ENCODE measurements at places on chromosomes 1 and 21.

GRCh38 chr1:38500352-38500751 is 359.2 kb downstream of the RRAGC start:
- no peak for DNase-seq

DNA sequence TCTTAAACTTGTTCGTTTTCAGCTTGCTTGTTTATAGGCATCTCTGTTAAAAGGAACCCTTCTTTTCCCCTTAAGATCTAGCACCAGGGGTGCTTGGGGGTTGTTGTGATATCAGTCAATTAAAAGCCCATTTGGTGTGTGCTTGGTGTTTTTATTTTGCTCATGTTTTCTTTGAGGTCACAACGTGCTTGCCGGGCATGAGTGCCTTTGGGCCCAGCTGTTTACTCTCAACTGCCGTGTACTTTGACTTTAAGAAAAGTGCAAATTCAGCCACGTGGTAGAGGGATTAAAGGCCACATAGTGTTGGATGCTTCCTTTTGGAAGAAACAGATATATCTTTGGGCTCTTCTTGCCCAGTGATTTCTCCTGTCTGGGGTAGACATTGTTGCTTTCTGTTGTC is 10.5 kb downstream of the ARID1A start:
- no peak for DNase-seq

GRCh38 chr1:21927533-21928237 is 9.4 kb downstream of the HSPG2 start:
- DNase-seq = no peak

DNA sequence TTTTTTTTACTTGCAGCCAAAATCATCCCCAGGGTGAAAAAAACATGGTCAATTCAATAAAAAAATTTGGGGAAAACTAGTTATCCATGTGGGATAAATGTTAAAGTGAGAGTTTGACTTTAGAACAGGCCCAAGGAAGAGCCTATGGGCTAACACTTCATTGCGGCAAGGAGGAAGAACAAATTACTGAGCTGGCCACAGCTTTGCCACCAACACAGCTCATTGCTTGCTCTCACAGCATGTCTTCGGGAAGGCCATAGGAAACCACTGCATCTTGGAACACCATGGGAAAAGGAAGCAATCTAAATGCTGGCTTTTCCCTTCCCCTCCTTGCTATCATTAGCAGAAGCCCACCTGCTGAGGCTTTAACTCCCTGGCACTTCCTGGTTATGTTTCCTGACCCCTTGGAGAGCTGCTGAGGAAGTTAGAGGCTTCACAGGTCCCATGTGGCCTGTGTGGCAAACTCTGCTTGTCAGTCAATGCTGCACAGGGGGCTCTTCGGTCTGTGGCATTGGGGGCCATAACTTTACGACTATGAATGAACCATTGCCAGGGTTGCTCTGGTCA is 86.0 kb downstream of the SLC25A24 start:
- no peak for DNase-seq

DNA sequence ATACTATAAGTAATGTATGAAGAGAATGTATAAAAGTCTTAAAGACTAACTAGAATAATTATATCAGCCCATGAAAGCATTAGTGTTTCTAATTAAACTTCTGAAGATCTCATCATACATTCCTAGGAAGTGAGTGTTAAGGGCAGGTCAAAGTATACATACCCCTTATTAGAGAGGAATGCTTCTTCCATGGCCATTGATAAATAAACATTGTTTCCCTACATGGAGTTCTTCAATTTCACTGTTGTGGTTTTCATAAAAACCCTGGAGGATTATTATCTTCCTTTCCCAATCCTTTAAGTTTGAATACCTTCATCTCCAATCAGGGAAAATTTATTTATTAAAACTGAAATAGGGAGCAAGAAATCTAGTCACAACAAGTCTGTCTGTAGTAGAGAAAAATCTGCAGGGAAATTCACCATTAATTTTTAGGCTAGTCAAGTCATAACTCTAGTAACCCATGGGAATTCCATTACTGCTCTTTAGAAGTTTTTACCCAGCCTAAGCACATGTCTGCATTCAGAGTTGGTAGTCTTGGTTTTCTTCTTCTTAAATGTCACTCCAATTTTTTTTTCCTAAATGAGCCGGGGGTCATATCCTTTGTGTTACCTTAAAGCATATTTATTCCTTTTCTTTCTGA is 147.0 kb downstream of the TNFSF18 start:
- no peak for DNase-seq

GRCh38 chr1:27517301-27517700 is 27.3 kb upstream of the WASF2 start:
- DNase-seq = no peak

GRCh38 chr1:97143236-97143882 is 421.8 kb downstream of the PTBP2 start:
- DNase-seq = no peak

DNA sequence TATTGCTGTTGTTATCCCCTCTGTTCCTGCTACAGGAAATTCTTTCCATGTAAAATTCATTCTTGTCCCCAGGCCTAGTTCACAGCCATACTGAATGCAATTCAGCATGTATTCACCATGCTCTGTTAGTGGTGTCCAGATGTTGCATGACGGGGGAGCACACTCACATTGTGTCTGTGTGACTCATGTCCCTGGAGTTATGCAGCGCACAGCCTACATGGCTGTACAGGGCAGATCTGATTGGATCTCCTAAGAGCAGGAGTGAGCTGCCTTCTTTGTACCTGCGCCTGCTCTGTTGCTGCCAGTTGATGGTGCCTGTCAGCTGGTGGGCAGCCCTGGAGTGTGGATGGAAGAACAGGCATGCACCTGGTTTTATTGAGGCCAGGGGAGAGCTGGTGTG is 17.6 kb downstream of the HTR6 start:
- no peak for DNase-seq

- DNase-seq = no peak
Measured at GRCh38 chr1:46440478-46440877, 46.4 kb downstream of the FAAH start.

GRCh38 chr1:115890580-115890979 is 49.7 kb upstream of the NHLH2 start:
- DNase-seq = no peak

GRCh38 chr1:90155721-90156487 is 161.0 kb downstream of the ZNF326 start:
- DNase-seq = no peak

GRCh38 chr1:210001751-210002150 is 63.7 kb downstream of the SYT14 start:
- no peak for DNase-seq

DNA sequence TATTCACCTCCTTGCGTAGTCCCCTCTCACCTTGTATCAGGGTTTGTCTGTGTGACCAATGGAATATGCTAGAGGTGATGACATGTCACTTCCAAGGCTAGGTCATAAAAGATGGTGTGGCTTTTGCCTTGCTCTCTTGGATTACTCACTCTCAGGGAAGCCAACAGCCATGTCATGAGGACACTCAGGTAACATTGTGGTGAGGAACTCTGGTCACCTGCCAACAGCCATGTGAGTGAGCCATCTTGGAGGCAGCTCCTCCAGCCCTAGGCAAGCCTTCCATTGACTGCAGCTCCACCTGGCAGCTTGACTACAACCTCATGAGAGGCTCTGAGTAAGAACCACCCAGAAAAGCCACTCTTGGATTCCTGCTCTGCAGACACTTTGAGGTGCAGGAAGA is 11.0 kb upstream of the HEYL start:
- DNase-seq = no peak

DNA sequence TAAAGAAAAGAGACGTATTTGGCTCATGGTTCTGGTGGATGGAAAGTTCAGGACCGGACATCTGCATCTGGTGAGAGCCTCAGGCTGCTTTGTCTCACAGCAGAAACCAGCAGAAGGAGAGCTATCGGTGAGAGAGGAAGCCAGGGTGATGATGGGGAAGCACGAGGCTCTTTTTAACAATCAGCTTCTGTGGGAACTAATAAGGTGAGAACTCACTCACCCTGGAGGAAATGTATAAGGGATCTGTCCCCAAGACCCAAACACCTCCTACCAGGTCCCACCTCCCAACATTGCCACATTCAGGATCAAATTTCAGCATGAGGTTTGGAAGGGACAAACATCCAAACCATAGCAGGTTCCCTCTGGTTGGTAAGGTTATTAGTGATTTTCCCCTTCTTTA is 32.8 kb downstream of the ASTN1 start:
- no peak for DNase-seq

- no peak for DNase-seq
Measured at GRCh38 chr1:246267896-246268295, 239.2 kb downstream of the SMYD3 start.

DNA sequence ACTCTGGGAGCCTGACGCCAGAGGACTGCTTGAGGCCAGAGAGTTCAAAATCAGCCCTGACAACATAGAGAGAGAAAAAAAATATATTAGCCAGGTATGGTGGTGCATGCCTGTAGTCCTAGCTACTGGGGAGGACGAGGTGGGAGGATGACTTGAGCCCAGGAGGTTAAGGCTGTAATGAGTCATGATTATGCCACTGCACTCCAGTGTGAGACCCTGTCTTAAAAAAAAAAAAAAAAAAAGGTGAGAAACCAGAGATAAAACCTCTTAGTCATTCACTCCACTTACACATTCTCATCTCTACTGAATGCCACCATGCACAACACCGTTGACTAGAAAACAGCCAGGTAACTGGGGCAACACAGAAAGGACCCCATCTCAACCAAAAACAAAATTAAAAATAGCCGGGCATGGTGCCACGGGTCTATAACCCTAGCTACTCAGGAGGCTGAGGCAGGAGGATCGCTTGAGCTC is 178.1 kb downstream of the SLC45A1 start:
- DNase-seq = no peak

DNA sequence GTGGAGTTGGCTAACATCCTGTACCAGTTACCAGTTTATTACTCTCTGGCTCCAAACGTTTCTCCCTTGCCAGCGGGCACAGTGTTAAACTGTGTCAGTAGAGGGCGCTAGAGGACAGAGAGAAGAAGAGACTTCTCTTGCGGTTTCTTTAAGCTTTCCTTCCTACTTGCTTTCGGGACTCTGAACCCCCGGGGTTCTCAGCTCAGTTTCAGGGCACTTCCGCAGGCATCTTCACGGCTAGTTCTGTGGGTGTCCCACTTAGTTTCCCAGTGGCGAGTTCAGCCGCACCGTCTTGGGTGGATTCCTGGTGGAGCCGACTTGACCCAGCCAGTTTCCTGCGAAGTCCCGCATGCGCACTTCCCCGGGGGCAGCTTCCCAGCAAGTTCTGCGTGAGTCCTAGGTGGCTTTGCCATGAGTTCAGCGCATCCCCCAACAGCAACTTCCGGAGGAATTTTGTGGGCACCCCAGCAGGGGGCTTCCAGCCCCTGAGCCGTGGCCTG is 37.9 kb upstream of the BTG2 start:
- DNase-seq = peak; percentile 94

- no peak for DNase-seq
Measured at GRCh38 chr1:211118407-211119102, 15.4 kb downstream of the KCNH1 start.

DNA sequence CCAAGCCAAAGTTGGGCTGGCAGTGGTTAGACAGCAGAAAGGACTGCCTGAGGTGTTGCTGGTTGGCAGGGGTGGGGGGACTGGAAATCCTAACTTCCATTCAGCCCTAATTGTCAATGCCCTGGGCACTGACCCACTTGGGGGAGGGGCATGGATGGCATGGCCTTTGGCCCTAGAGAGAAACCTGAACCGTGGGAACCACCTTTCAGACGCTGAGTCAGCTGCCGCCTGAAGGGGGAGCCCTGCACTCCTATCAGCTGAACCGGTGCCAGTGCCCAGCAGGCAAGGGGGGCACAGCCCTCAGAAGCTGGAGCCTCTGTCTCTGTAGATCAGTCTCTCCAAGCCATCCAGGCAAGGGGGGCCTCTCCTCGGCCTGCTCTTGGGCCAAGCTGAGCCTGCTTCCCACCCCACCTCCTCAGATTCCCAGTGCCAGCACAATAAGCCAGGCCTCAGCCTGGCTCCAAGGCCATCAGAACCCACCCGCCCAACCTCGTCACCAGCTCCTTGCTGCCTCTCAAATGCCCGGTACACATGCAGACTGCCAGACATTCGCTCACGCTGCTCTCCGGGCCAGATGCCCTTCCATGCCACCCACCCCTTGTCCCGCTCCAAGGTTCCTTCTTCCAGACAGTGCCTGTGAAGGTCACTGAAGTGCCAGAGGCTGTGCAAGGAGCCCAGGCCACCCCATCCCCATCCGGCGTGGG is 11.6 kb downstream of the TINAGL1 start:
- no peak for DNase-seq

GRCh38 chr21:26843933-26844257 is 1.3 kb downstream of the ADAMTS1 start:
- no peak for DNase-seq

- DNase-seq = no peak
Measured at GRCh38 chr1:208496467-208497371, 252.5 kb upstream of the PLXNA2 start.

DNA sequence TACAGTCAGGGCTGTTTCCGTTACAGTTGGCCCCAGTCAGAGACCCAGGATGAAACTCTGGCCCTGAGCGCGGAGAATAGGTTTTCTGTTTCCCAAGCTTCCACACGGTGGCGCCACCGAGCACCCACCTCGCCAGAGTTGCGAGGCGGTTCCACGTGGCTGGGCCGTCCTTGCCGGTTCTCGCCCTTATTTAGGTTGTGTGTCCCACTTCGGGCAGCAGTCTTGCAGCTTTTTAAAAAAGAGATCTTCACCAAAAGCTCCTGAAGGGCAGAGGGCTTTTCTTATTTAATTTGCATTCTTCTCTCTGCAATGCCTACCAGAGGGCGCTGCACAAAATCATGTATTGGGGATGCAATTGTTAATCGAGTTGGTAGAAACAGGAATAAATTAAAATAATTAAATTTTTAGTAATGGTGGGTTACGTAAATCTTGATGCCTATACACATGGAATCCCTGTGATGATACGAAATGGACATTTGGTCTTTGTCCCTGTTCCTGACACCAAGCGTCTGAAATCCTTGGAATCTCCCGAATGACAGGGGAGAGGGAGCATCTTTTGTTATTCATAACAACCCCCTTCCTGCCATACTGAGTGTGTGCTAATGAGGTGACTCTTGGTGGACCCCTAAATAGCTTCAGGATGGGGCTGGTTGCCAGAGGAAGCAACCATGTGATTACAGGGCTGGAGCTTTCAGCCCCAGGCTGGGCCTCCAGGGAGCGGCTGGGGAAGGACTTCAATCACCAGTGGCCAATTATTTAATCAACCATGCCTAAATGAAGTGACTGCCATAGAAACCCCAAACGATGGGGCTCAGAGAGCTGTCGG is 5.6 kb upstream of the S100A7 start:
- DNase-seq = no peak

DNA sequence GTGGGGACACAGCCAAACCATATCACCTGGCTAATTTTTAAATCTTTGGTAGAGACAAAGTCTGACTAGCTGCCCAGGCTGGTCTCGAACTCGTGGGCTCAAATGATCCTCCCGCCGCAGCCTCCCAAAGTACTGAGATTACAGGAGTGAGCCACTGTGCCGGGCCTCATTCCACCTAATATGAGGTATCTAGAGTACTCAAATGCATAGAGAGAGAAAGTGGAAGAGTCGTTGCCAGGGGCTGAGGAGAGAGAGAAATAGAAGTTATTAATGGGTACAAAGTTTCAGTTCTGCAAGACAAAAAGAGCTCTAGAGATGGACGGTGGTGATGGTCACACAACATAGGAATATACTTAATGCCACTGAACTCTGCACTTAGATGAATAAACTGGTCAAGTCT is 119.6 kb downstream of the TOMM20 start:
- no peak for DNase-seq

GRCh38 chr1:221947731-221948130 is 205.8 kb upstream of the DUSP10 start:
- DNase-seq = no peak

Measured in left renal cortex interstitium (tissue), 4 donors.